ENCODE measurements at places on chromosomes 1 and 21.

GRCh38 chr1:178155481-178156255 is 61.8 kb downstream of the RASAL2 start:
- no peak for DNase-seq

DNA sequence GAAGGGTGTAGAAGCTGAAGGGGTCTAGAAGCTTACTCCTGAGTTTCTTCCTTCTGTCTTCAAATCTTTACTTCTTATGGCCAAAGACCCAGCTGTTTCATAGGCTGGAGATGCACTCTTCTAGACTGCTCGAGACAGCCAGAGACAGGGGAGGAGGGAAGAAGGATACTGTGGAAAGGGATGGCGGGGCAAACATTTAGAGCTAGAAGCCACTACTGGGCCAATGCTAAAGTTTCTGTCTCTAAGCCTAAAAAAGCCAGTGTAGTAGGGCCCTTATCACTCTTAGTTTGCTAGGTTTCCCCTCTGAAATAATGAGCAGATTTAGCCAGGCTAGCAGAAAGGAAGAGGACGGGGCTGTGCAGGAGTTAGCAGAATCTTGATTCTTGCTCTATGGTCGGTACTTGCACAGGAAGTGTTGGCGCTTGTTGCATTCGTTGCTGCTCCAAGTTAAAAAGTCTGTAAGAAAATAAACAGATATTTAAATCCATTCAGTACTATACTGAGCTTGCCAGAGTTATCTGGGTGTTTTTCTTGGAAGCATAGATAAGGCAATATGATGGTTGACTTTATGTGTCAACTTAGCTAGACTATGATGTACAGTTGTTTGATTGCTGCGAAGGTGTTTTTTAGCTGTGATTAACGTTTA is 16.9 kb downstream of the REG4 start:
- no peak for DNase-seq

DNA sequence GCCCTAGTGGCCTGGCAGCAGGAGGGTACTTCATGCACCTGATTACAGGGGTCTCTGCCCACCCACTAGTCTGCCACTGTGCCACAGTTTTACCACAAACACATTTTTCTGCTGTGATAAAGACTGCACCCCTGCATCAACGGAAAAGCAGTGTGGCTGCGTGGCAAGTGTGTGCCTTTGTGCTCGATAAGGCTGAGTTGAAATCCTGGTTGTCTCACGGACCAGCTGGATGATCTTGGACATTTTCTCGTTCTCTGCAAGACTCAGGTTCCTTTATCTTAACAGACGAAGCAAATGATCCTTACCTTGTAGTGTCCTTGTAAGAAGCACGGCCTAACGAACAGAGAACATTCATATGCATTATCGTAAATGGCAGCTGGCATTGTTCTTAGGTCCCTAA is 10.2 kb downstream of the GRHL3 start:
- no peak for DNase-seq

- no peak for DNase-seq
These were observed 122.6 kb downstream of the CAMTA1 start for GRCh38 chr1:6907676-6908434.

DNA sequence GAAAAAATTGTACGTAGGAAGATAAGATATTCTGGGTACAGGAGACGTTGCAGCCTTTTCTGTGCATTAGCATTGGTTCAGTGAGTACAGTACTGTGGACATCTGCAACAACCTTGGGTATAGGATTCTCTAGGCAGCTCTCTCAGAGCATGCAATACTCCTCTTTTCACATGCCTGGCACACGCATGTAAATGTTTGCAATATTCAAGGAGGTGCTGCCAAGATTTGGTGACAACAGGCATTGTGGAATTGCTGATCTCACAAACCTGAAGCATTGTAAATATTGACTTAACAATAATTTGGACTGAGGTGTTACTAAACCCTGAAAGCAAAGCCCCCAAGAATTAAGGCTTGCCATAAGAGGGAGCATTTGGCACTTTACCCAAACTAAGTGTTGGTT is 126.8 kb downstream of the GRIK1 start:
- no peak for DNase-seq

GRCh38 chr21:27265492-27265891 is 298.6 kb upstream of the ADAMTS5 start:
- no peak for DNase-seq

- no peak for DNase-seq
These were observed 29.9 kb upstream of the HJV start for GRCh38 chr1:146051452-146051851.

DNA sequence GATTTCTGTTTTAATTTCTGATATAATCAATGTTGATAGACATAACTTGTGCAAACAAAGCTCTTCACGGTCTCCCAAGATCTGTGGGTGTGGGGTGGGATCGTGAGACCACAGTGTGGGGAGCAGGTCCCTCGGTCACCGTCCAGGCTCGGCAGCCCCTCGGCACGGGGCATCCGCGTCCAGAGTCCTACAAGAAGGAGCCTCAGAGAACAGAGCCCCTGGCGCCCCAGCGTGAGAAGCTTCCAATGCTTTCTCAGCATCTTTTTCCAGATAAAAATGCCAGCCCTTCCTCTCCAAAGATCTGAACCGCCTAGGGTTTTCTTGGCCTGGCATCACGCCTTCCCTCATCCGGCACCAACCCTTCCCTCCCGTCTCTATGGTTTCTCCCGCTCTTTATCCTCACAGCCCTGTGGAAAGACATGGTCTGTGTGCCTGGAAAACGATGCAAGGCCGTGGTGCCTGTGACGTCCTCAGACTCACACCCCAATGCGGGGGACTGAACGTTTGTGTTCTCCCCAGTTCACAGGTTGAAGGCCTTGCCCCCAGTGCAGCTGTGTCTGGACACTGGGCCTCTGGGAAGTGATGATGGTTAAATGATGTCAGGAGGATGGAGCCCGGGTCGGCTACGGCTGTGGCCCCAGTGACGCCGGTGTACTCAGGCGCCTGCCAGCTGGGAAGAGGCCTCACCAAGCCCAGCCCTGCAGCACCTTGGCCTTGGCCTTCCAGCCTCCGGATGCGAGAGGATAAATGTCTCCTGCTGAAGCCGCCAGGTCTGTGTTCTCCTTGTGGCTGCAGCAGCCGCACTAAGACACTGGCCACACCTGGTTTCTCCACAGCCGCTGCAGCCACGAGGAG is 45.9 kb upstream of the COL6A2 start:
- DNase-seq, result no peak

- no peak for DNase-seq
These were observed 28.9 kb downstream of the FAAP20 start for GRCh38 chr1:2165646-2166045.

GRCh38 chr1:203839081-203839480 is 22.3 kb upstream of the SNRPE start:
- DNase-seq, result no peak

DNA sequence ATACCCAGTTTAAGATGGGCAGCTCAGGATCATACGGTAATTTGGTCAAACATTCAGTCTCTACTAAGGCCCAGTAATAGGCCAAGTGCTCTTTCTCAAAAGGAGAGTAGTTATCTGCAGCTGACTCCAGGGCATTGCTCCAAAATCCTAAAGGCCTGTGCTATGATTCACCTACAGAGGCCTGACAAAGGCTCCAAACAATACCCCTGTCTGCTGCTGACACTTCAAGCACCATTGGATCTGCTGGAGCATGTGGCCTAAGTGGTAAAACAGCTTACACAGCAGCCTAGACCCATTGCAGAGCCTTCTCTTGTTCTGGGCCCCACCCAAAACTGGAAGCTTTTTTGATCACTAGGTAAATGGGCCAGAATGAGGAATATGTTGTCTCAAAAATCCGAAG is 22.8 kb downstream of the SLAMF7 start:
- DNase-seq, result no peak

GRCh38 chr1:230002164-230002803 is 64.8 kb upstream of the GALNT2 start:
- no peak for DNase-seq

All from activated CD4-positive, alpha-beta T cell treated with anti-CD3 and anti-CD28 coated beads for 48 hours (primary cell).